Occipital lobe (tissue), 3 donors: ENCODE measurements at places on chromosomes 1 and 21. TPM values are rescaled to one million over a fixed set of nuclear protein-coding genes. Genes with fewer than 3 reads are reported as not detected.

Gene ASCL5
- total RNA-seq, result 0.16 TPM

Gene DDX59
- 20.0 TPM for total RNA-seq

Gene OR6K2
- total RNA-seq, result not detected

Gene BRINP3
- 28.9 TPM for total RNA-seq

Gene CRYAA
- total RNA-seq, result not detected

Gene PM20D1
- not detected for total RNA-seq

Gene LCE1B
- not detected for total RNA-seq

Gene CCDC190
- total RNA-seq, result 0.31 TPM

Gene CLDN17
- not detected for total RNA-seq

Gene MAP3K21
- 4.1 TPM for total RNA-seq
